Effector CD4-positive, alpha-beta T cell (primary cell): ENCODE measurements at places on chromosomes 5 and 9.

DNA sequence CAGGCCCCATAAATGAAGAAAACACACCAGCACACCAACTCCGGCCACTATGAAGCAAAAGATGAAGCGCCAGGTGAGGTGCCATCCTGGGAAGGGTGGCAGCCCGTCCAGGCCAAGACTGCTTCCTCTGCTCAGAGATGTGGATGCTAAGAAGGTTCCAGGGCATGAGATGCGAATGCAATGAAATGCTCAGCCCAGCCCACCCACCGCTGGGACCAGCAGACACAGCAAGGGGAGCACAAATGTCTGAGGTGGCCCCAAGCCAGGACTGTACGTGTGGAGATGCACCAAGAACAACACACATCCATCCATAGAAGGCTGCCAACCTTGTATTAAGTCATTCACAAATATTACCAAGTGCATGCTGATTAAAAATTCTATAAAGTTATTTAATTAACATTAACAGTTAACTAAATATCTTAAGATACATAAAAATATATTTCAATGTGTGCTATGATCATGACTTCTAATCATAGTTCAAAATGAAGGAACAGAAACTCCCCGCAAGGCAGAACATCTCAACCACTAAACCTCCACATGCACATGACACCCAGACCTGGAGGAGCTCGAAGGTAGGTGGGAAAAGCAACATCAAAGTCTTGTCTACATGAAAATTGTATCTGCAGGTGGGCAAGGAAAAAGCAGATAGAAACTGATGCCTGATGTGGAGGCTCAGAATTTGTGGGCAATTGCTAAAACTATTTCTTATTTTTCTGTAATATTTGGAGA is 43.7 kb downstream of the BICD2 start:
- no peak for DNase-seq

- no peak for DNase-seq
Measured at GRCh38 chr9:18534611-18535010, 60.7 kb downstream of the ADAMTSL1 start.

- DNase-seq, result no peak
Measured at GRCh38 chr9:113221800-113222481, 597 bp downstream of the SLC31A1 start.

GRCh38 chr9:114153761-114154599 is 1.4 kb upstream of the COL27A1 start:
- DNase-seq, result no peak

DNA sequence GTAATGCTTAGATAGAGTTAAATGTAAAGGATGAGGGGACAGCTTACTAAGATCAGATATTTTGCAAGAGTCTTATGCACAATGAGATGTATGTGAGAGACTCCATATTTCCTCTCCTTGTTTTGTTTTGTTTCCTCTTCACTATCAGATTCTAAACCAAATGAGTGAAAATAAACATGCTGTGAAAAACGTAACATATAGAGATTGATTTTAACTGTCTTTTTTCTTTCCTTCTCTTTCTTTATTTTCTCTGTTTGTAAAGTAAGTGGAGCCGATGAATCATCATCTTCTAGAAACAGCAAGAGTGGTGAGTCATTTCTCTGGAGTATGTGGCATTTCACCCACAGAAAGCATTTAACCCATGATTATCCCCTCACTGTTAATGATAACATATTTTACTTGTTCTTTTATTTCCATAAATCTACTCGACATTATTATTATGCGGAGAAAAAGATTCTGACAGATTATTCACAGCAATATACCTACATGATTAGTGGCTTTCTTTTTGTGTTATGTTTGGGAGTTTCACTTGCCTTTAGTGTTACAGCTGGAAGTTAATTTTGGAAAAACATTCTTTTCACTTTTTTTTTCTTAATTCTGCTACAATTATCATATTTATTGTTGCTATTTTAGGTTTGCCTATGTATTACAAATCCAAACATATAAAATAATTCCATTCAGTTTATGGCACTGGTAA is 2.1 kb upstream of the ANXA1 start:
- DNase-seq, result no peak

- no peak for DNase-seq
Measured at GRCh38 chr9:93252781-93253530, 69.0 kb downstream of the WNK2 start.

- DNase-seq, result no peak
Measured at GRCh38 chr5:163731256-163731655, 225.8 kb downstream of the MAT2B start.

DNA sequence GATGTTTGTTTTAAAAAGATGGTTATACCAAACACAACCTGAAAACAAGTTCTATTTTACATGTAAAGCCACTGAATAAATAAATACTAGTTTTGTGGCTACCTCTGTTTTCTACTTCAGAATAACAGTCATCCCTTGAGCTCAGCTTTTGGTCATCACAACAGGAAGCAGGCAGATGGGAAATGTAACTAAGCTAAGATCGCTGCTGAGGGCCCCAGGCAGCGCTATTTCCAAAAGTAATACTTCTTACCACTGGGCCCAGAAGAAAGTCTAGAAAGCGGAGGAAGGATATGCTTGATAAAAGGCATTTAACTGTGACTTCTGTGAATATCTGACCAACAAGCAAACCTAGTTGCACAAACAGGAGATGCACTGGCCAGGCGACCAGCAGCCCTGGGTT is 61.4 kb downstream of the SERINC5 start:
- no peak for DNase-seq

DNA sequence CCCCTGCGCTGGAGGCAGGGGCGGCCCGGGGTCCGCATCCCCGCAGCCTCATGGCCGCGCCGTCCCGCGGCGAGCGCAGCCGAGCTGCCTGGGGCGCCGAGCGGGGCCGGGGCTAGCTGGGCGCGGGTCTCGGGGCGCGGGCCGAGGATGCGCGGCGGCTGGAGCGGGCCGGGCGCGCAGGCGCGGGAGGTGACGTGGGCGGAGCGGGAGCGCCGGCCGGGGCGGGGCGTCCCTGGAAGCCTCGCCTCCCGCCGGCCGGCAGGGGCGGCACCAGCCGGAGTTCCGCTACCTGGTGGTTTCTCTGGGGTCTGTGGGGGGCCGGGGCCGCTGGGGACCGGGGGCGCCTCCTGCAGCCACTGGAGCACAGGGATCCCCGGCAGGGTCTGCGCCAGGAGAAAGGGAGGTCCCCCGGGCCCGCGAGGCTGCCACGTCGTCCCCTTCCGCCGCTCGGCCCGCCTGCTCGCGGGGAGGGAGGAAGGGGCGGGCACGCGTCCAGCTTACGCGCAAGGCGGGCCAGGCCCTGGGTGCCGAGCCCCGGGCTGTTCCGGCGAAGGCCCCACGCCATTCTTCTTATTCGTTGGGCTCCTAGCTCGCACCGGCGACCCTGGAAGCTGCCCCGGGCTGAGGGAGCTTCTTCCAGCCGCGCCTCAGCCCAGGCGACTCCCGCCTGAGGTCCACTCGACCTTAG is at the start of gene LPCAT1:
TSS of gene LPCAT1 (minus strand) at position 168 of the 688 bp plus-strand sequence. CDS start at position 52, 116 bp downstream.
- DNase-seq, result peak; percentile 52

DNA sequence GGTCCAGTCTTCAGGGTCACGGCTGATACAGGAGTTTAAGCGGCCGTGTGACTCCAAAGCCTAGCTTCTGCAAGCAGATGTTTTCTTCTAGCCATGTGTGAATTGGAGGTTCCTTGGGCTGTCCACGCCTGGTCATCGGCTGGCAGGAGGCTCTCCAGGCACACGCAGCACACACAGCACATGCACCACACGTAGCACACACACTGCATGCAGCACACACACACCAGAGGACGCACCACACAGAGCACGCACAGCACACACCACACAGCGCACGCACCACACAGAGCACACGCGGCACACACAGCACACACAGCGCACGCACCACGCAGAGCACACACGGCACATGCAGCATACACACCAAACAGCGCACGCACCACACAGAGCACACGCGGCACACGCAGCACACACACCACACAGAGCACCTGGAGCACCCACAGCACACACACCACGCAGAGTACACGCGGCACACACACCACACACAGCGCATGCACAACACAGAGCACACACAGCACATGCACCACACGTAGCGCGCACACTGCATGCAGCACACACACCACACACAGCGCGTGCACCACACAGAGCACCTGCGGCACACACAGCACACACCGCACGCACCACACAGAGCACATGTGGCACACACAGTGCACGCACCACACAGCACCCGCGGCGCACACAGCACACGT is 234.3 kb downstream of the FANCC start:
- no peak for DNase-seq

DNA sequence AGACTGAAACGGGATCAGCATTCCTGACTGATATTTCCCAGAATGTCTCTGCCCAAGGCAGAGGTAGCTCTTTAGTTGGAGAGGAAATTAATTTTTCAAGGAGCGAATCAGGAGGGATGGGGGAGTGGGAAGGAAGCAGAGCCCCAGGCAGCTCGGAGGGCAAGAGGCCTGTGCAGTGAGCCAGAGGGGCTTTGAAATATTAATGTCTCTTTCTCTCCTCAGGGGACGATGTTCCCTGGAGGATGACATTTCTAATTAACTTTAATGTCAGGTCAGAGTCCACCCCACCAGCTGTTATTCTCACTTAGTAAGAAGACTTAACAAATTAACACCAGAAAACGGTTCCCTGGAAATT is 45.6 kb downstream of the SLC6A7 start:
- no peak for DNase-seq

GRCh38 chr9:106467113-106467864 is 395.7 kb upstream of the ZNF462 start:
- DNase-seq, result no peak

DNA sequence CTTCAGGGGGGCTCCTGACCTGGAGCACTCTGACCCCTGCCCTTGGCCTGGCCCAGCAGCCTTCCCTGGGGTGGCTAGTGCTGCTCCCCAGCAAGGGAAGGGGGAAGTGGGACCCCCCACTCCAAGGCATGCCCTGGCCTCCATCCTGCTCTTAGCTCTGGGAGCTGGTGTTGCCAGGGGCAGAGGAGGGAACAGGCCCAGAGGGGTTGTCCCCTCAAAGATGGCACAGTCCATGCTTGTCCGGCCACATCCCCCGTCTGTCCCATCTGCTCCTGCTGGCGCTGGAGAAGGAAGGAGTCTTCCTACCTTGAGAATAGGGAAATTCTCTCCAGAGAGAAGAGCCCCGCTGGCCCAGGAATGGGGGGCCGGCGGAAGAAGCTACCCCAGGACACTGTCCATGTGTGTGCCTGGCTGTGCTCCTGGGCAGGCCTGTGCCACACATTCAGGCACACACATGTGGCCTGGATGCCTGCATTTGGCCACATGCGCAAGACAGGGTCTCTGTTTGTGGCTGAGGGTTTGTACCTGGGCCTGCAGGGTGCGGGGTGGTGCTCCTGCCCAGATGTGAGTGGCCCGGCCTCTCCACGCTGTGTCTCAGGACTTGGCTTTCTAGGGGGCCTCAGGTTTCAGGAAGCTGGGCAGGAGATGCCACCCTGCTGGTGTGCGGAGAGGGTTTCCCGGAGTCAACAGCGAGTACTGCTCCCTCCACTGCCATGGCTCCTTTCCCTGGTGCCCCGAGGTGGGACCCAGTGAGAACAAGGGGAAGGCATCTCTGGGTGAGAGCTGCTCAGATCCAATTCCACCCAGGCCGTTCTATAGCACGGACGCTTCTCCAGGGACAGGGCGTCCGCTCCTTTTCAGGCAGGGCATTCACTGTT is 247.1 kb downstream of the PBX3 start:
- DNase-seq, result no peak

GRCh38 chr5:29516224-29516623 is 1677.3 kb upstream of the CDH6 start:
- DNase-seq, result no peak

DNA sequence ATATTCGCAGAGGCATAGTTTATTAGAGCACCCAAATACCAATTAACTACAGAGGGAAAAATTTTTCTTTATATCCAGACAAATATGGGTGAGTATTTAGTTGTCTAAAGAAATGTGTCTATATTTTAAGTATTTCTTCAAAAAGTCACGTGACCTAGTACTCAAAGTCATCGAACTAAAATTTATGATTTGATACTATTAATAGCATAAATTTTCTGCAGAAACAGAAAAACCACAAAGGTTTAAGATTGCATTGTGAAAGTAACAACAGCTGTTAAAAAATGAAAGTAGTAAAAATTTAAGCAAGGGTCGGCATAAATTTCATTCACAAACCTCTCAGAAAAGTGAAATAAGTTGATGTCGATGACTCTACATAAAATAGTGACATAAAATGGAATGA is 323.9 kb upstream of the RORB start:
- DNase-seq, result no peak

GRCh38 chr5:10675177-10675700 is 85.8 kb downstream of the DAP start:
- DNase-seq, result no peak

GRCh38 chr9:126521089-126521488 is 92.6 kb upstream of the LMX1B start:
- no peak for DNase-seq

DNA sequence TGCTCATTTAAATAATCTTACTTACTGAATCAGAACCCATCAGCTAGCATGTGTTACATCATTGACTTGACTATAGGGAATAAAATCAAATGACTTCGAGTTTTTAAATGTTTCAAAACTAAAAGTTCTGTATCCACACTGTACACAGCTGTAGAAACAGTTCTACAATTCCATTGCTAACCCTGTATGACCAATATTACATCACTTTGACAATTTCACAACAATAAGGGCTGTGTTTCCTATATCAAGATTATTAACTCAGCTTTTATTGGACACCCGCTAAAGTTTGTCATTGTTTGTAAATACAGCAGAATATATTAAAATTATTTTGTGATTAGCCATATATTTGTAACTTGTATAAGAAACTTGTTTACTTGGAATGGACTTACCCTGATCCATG is 540.8 kb downstream of the PRELID2 start:
- no peak for DNase-seq

- DNase-seq, result no peak
Measured at GRCh38 chr5:111749303-111750026, 7.5 kb downstream of the NREP start.

DNA sequence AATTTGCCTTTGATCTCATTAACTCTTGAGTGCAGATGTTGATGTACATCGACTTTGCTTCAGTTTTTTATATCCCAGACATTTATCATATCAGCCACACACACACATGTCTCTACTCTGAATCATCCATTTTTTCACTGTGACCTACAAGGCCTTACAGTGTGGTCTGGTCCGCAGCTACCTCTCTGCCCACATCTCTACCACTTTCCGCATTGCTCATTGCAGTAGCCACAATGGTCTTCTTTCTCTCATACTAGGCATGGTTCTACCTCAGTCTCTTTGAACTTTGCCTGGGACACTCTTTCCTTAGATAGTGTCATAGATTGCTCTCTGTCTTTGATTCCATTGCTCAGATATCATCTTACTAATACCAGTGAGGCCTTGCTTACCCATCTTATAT is 87.9 kb upstream of the FSD1L start:
- no peak for DNase-seq

- no peak for DNase-seq
Measured at GRCh38 chr5:95843733-95844223, 21.3 kb upstream of the GLRX start.

DNA sequence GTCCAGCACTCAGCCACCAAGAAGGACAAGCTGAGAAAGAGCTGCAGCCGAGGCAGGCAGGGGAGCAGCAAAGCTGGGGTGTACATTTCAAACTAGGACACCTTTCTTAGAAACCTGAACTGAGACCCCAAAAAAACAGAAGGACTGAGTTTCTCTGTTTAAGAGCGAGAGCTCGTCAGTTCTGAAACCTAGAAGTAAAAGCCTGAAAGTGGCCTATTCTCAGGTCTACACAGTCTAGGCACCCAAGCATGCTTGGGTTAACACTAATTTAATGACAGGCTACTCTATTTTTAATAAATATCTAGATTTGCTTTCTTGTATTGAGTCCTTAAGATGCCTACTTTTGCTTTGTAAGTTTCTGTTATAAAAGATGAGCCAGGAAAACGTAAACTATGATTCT is 49.0 kb upstream of the TLE4 start:
- no peak for DNase-seq
